Umbilical cord (tissue), 2 donors: ENCODE measurements at places on chromosomes 16 and 17.
A peak's percentile ranks its signal among the peaks of the same experiment; 100 is the strongest.

DNA sequence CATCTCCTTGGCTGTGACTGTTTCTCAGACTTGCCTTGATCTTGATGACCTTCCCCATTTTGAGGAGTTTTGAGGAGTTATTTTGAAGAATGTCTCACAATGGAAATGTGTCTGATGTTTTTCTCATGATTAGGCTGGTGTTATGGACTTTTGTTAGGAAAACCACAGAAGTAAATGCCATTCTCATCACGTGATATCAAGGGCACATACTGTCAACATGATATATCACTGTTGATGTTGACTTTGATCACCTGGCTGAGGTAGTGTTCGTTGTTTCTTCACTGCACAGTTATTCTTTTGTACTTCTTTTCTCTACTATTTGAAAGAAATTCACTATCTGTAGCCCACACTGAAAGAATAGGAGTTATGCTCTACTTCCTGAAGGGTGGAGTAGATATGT lies 194.7 kb upstream of the MPHOSPH6 start:
- DNase-seq, result no peak

GRCh38 chr17:40529991-40530390 lies 28.6 kb upstream of the TNS4 start:
- DNase-seq, result no peak

DNA sequence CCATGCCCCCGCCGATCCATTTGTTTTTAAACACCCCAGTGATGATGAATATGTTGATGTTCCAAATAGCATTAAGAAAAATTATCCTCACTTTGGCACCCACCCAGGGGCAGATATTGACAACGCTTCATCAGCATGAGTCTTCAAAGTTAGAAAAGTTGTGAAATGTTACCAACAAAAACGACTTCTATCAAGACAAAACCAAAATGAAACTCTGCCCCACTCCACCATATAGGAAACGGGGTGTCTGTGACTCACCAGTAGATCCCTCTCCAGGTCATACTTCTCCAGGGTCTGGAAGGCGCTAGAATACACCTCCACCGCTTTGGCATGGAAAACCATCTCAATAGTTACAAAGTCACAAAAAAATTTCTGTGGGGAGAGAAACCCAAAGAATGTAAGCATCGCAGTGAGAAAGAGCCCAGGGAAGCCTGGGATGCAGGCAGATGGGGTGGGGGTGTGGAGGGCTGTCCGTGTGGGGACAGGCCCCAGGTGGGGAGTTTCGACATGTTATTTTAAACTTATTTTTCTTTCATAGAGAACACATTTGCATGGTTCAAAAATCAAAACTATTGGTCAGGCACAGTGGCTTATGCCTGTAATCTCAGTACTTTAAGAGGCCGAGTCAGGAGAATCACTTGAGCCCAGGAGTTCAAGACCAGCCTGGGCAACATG lies 10.2 kb downstream of the CIBAR2 start:
- no peak for DNase-seq

GRCh38 chr16:66309-67182 lies 5.9 kb downstream of the RHBDF1 start:
- DNase-seq, result no peak

DNA sequence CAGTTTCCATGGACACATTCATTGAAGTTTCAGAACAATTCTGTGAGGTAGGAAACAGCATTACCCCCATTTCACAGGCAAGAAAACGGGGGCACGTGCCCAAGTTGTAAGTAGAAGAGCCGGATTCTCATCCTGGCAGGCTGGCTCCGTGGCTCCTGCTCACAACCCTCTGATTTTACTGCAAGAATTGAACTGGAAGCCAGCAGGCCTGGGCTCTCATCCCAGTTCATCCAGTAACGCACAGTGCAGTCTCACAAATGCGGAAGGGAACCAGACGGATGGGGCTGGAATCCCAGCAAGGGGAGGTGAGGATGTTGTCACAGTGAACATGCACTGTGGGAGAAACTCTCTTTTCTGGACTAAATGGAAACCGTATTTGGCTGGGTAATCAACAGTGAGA lies 40.7 kb upstream of the DOC2B start:
- no peak for DNase-seq

DNA sequence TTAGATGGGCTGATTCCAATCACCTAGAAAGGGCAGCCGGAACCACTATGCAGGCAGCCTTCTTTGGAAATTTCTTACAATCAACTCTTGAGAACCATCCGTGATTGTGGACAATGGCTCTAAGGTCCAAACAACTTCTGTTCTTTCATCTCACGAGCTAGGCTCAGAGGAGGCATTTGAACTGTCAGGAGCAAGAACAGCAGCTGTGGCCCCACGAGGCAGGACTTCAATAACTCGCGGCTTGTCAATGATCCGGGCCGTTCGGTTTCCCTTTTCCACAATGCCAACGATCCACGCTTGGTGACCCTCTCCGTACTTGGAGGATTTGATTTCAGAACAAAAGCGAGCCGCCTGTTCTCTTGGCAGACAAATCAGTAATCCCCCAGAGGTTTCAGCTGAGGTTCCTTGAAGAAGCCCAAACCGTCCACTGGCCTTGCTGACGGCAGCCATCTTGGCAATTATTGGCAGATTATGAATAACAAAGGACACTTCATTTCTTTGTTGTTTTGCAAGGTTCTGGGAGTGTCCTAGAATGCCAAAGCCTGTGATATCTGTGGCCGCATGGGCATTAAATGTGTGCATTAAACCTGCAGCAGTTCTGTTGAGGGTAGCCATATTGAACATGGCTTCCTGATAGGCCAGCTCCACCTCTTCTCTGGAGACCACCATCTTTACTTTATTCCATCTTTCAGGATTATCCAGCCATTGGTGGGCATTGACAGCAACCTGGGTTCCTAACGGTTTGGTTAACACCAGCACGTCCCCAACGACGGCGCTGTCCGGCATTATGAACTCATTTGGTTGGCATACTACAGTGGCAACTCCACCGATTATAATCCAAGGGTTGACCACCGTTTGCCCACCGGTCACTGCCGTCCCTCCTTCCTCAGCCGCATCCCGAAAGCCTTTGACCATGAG lies 1.2 kb downstream of the SEPHS2 start:
- no peak for DNase-seq

- DNase-seq, result no peak
These were observed 375.3 kb downstream of the WWOX start for GRCh38 chr16:78474762-78475161.

DNA sequence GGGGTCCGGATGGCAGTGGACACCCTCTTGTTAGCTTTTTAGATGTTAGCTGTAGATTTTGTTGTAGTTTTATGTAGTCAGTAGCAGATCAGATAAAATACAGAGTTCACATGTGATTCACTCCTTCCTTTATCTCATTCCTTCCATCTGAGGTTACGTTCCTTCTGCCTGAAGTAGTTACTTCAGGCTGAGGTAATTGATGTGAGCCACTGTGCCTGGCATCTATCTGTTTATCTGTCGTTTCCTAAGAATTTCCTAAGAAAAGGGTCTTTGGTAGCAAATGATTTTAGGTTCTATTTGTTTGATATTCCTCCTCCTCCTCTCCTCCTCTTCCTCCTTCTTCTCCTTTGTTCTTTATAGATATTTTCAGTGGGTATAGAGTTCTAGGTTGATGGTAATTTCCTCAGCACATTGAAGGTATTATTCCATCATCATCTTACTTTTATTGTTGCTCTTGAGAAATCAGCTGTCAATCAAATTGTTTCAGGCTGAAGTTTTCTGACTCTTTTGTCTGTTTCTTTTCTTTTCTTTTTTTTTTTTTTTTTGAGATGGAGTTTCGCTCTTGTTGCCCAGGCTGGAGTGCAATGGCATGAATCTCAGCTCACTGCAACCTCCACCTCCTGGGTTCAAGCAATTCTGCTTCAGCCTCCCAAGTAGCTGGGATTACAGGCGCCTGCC lies 29.6 kb upstream of the FBXO47 start:
- DNase-seq, result no peak

- DNase-seq, result no peak
These were observed 1.2 kb upstream of the MPP3 start for GRCh38 chr17:43834106-43834505.

- DNase-seq, result no peak
These were observed 134.7 kb downstream of the USP31 start for GRCh38 chr16:23014592-23014991.

GRCh38 chr17:32943206-32943605 lies 15.3 kb downstream of the TMEM98 start:
- DNase-seq, result no peak

DNA sequence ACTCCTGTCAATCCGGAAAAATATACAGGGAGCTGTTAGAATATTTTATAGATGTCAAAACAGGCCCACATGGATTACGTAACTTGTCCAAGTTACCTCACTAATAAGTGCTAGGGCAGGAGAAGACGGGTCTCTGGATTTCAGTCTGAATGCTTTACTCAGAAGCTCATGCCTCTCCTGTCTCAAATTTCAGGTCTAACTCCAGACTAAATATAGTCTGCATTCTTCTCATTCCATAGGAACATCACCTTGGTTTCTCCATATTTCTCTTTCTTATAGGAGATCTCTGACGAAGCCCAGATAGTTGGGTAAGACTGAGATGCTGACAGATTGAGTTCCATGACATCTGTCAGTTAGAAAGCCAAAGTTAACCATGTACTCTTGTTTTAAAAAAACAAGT lies 174.2 kb downstream of the STX8 start:
- DNase-seq, result peak; percentile 18

DNA sequence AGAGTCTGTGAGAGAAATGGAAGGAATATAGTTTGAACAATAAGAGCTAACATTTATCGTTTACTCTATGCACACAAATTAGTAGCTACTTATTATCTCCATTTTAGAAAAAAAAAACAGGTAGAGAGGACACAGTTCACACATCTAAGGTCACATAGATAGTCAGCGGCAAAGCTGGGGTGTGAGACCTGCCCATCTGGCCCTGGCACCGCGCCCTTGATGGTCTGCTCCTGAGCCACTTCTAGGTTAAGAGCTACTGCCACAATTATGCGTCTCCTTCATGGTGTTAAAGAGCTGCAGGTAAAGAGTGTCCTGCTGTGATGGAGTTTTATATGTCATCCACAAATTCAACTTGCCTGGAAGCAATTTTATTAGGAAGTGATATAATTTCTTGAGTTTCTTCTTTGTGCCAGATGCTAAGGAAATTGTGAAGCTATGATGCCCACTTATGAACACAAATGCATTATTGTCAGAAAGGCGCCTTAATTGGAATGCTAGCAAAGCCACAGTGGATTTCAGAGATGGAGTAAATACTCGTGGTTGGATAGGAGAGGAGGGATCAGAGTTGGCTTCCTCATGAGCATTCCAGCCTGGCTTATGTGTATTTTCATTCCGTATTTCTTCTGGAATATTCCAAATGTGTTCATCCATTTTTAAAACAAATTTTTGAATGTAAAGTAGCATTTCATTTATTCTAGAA lies 21.3 kb upstream of the MFSD6L start:
- no peak for DNase-seq

DNA sequence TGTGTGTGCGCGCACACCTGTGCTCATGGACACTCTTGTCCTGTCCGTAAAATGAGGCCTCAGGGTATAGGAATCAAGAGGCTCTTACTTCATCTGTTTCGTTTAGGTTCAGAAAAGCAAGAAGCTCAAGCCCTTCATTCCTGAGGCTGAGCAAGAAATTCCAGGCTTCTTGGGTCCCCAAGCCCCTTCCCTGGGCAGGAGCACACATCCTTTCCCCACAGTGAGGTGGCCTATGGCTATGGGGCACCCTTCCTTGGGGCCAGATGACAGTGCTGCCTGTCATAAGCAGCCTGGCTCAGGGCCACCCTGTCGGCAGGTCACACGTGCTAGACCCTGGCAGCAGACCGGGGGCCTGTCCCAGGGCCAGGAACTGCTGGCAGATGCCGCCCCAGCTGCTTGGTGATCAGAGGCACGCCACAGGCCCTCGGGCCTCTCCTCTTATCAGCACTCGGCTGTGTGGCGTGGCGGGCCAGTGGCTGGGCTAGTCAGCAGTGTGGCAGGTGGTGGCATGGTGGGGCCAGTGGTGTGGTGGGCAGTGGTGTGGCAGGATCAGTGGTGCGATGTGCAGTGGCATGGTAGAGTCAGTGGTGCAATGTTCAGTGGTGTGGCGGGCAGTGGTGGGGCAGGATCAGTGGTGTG lies 50.2 kb downstream of the NKD1 start:
- DNase-seq, result no peak

GRCh38 chr17:82193520-82194220 lies 19.0 kb downstream of the CCDC57 start:
- no peak for DNase-seq

GRCh38 chr17:76995387-76996105 lies 127.3 kb downstream of the MGAT5B start:
- DNase-seq, result no peak

DNA sequence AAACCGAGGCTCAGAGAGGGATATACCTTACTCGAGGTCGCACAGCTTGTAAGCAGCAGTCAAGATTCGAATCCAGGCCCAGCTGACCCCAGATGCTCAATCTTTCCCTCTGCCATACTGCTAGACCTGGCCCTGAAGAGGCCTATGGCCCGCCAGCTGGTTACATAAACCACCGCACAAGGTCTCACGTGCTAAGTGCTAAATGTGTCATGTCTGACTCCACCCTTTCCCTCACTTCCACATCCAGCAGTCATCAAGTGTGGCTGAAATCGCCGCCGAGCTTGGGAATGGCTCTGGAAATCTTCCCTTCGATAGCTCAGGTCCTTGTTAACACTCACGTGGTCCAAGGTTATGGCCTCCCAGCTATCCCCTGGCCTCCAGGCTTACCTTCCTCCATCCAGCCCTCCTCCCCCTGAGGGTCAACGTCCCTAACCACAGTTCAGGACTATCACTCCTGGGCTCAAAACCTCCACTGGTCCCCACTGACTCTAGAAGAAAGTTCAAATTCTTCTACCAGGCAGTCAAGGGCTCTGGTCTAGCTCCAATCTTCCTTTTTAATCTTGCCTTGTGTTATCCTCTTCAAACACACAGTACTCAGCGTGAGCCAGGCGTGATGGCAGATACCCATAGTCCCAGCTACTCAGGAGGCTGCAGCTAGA lies 3.5 kb downstream of the ZBTB4 start:
- no peak for DNase-seq

- DNase-seq, result no peak
These were observed 160.6 kb downstream of the IRX3 start for GRCh38 chr16:54125751-54126655.

DNA sequence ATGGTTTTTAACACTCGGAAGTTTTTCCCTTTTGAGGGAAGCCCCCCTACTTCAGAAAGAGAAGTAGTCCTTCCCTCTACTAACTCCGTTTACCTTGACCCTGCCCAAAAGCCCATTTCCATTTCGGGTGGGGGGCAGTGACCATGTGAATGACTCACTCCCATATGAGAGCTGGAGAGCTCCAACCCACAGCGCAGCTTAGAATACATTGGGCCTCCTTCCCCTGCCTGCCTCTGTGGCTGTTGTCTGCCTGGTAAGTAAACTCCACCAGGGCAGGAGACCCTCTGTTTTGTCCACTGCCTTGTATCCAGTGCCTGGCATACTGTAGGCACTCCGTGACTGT lies 985 bp downstream of the SGSM2 start:
- peak; percentile 35 for DNase-seq

DNA sequence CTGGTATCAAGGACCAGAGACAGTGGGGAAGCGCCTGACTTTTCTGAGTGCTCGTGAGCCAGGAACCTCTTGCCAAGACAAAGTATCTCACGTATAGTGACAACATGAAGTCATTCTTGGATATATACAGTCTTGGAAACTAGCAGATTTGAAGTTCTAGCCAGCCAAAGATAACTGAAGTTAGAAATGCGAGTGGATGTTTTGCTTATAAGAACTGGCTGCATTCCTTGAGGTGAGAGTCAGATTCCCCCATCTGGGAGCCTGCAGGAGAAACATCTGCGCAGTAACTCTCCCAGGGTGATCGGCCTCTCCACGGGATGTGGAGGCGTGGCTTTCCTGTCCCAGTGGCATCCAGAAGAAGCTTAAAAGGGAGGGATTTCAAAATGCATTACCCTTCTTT lies 89.8 kb downstream of the SHISA6 start:
- DNase-seq, result peak; percentile 90

- DNase-seq, result no peak
These were observed 73.0 kb downstream of the BMERB1 start for GRCh38 chr16:15507301-15507958.
